ENCODE measurements at places on chromosomes 12 and 14.

DNA sequence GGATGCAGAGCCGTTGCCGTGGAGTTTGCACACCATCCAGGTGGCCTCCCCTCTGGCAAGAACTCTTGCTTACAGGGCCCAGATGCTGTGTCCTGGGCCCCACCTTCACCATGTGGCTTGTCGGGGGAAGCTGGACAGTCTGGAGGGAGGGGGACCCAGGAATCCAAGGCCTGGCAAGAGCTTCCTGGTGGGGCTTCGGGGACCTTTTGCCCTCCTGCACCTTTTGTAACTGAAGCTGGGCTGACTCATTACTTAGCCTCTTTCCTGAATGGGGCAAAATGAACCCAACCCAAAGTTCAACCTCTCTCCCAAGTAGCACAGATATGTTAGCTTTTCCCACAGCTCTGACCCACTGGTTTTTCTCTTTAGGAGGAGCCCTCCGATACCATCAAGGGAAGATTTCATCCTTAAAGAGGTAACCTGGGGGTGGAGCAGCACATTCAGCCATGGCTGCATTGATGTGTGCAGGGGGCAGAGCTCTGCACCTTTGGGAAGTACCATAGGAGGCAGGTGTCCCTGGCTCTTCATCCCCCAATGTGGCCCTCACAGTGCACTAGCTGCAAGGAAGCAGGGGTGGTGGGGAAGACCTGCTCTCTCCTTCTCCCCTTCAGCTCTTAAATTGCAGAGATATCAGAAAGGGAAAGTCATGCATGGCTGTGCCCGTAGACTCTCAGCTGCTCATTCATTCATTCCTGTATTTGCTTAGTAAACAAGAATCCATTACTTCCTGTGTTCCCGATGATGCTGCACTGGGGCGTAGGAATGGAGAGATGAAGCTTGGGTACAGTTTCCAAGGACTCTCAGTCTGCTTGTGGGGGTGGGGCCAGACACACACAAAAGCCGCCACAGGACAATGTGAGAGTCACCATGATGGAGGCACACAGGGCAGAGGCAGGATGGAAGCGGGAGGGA, 13.0 kb downstream of the MVK start:
- DNase-seq = peak; percentile 35

- peak; percentile 77 for DNase-seq
Measured at GRCh38 chr12:64544371-64545080, 65.8 kb upstream of the RASSF3 start.

GRCh38 chr12:110548678-110549077, 34.4 kb downstream of the PPTC7 start:
- DNase-seq = no peak

DNA sequence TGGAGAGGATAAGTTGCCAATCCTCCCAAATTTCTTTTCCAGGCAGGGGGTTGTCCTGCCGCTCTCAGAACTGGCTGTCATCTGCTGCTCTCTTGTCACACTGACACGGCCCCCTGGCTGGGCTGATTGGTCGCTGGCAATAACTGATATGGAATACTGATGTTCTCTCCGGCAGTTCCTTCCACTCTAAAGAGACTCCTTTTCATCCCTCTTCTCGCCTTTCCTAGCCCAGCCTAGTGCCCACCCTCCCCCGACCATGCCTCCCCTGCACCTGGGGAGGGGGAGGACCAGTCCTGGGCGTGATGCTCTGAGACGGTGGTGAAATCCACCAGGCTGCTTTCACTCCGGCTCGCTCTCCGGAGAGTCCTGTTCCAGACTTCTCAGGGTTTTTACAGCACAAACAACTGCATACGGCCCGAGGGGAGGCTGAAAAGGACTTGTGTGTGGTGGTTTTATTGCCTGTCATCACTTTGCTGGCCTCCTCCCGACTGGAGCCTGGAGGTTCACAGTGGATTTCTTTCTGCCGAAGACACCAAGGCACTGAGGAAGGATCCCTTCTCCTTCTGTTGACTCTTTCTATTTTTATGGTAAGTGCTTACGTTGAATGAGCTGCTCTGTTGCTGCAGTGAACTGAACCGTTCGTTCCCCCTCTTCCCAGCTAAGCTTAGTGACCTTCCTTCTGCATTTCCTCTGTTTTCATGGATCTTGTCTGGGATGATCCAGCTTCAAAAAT, at the start of gene ANO4:
TSS of gene ANO4 (plus strand) at position 336 of the 733 bp plus-strand sequence. CDS start 107,010 bp downstream, outside the sequence.
- peak; percentile 62 for DNase-seq

DNA sequence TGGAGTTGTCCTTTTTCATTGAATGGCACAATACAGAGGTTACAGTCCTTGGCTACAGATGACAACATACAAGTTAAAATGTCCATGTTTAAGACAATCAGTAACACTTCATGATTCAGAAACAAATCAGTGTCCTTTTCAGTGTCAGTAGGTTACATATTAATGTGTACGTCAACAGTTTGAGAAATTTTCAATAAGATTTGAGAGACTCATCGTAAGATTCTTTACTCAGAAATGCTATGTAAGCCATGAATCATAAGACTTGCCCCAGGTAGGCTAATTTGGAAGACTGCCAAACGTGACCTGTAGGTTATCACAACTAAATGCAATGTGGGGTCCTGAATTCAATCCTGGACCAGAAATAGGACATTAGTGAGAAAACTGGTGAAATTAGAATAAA, 3.5 kb downstream of the RDH12 start:
- DNase-seq = no peak

- no peak for DNase-seq
Measured at GRCh38 chr12:4486980-4487379, 41.4 kb upstream of the FGF6 start.

DNA sequence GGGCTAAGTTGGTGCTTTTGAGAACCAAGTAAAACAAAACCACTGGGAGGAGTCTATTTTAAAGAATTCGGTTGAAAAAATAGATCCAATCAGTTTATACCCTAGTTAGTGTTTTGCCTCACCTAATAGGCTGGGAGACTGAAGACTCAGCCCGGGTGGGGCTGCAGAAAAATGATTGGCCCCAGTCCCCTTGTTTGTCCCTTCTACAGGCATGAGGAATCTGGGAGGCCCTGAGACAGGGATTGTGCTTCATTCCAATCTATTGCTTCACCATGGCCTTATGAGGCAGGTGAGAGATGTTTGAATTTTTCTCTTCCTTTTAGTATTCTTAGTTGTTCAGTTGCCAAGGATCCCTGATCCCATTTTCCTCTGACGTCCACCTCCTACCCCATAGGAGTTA, 1.8 kb upstream of the RAB5B start:
- DNase-seq = no peak

DNA sequence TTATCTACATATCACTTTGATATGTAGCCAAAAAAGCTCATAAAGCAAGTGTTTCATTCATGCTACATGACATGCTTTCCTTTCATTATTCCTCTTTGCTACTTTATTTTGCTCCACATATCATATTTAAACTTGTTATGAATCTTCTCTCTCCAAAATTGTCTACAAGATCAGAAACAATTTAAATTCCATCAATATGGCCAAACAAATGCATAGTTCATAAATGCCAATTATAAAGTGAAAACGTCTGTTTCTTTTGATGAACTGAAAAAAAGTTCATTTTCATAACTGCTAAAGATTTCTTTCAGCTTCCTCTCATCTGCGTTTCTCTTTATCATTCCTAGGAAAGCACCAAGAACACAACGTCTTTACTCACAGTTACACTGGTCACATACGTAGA, 22.8 kb downstream of the USP44 start:
- no peak for DNase-seq

DNA sequence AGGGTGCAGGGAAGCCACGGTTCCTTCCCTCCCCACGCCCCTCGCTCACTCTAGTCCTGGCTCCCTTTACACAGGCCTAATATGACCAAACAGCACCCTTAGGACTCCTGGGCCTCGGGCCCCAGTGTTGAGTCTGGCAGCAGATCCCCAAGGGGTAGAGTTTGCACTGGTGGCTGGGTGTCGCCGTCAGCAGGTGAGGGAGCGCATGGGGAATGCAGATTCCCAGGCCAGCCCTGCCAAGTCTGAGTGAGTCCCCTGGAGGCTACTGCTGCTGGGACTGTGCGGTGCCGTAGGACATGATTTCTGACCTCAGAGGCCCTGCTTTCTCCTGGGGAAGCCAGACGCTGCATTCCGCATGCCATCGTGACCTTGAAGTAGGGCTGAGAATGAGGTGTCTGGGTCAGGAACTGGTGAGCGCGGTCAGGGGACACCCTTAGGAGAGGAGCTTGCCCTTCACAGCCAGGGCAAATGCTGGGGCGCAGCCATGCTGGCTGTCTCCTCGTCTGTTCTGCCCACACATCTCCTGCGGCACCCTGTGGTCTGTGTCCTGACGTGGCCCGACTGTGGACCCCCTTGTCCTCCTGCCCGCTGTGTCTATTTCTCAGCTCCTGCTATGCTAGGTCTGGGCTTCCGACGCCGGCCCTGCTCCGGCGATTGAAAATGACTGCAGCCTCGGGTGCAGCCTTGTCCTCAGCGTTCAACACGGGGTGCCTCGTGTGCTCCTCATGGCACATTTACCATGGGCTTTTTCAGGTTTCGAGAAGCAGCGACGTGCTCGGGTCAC, 37.6 kb upstream of the PRMT8 start:
- no peak for DNase-seq

DNA sequence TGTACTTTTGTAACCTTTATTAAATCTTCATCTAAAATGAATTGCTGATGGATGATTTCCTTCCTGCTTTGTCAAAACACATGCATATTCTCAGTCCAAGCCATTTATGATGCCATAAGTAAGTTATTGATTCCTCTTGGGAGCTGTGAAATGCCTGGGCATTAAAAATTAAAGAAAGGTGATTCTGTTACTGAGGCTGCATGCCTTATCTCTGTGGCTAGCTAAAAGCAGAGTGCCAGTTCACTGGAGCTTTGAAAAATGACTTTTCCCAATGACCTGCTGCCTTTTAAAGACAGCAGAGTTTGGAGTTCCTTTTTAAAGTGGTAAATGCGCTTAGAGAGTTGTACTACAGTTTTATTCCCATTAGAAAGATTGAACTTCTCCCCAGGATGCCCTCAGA, 152.1 kb downstream of the TMTC2 start:
- DNase-seq = no peak

DNA sequence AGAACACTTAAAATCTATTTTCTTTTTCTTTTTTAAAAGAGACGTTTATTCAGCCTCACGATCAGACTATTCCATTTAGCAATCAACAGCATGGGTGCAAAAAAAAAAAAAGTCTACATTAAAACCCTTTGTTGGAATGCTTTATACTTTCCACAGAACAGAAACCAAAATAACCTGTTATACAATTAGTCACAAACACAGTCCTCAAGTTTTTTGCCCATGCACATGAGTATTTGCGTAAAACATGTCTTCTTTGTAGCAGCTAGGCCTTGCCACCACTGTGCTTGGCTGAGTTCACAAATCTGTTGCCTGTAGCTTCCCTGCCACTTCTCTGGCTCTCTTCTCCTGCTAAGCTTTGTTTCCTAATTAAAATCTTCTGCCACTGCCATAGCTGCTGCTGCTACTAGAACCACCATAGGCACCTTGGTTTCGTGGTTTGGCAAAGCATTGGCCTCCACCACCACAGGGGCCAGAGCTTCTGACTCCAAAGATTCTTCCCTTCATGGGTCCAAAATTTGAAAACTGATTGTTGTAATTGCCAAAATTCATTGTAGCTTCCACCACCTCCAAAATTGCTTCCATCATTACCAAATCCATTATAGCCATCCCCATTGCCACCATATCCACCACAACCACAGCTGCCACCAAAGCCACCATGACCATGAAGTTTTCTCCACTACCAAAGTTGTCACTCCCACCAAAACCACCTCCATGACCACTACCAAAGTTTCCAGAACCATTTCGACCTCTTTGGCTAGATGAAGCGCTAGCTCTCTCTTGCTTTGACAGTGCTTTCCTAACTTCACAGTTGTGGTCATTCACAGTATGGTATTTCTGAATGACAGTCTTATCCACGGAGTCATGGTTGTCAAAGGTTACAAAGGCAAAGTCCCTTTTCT, 38.1 kb downstream of the KLRG1 start:
- DNase-seq = no peak

DNA sequence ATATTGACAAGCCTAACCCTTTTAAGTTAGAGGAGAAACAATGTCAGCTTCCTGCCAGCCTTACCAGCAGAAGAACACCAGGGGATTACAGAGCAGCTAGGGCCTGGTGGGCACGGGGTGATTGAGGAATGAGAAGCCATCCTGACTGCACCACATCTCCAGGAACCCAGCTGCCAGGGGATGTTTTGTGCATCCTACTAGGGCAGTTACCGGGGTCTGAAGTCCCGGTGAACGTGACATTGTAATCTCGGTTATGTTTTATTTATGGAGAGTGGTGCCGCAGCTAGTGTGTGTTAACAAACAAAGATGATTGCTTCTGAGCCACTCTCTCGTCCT, 115.9 kb downstream of the BCL11B start:
- peak; percentile 19 for DNase-seq

DNA sequence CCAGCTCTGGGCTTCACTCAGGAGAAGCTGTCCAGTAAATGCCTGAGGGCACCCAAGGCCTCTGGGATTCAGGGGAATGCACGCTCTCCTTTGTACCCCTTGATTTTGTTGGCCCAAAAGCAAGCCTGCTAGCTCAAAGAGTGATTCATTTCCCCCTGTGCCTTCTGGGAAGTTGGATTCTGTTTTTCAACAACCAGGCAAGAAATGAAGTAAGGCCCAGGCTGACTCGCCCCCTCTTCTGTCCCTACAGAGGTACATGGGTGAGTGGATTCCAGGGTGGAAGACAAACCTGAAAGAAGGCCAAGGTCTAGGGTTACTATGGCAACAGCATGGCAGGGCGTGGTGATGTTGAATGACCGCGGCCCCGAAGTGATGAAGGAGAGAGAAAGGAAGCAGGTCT, 9.3 kb upstream of the SERPINA5 start:
- no peak for DNase-seq

- peak; percentile 29 for DNase-seq
Measured at GRCh38 chr12:50514526-50515276, 9.9 kb downstream of the DIP2B start.

- no peak for DNase-seq
Measured at GRCh38 chr14:68269136-68269927, 449.8 kb downstream of the RAD51B start.

- DNase-seq = no peak
Measured at GRCh38 chr12:132500856-132501180, 10.9 kb downstream of the FBRSL1 start.

- no peak for DNase-seq
Measured at GRCh38 chr12:122841544-122842321, 6.5 kb downstream of the HIP1R start.

GRCh38 chr14:36820901-36821300, 159.2 kb downstream of the PAX9 start:
- no peak for DNase-seq

DNA sequence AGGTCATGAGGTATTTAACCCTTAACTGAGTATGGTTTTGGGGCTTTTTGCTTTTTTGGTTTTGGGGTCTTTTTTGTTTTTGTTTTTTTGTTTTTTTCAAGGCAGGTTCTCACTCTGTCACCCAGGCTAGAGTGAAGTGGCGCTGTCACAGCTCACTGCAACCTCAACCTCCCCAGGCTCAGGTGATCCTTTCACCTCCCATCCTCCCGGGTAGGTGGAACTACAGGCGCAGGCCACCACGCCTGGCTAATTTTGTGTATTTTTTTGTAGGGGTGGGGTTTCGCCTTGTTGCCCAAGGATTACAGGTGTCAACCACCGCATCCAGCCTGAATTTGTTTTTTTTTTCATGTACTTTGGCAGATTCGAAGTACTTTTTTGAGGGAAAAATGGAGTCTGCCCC, 19.9 kb downstream of the RAP1B start:
- DNase-seq = no peak

GRCh38 chr12:27951898-27952297, 20.6 kb downstream of the PTHLH start:
- no peak for DNase-seq

Measured in NCI-H1417 (cell line).